ENCODE measurements at places on chromosomes 11 and 22.

GRCh38 chr22:24161909-24162308 lies 19.4 kb upstream of the SUSD2 start:
- DNase-seq = no peak

GRCh38 chr11:116605543-116606459 lies 167.0 kb downstream of the BUD13 start:
- DNase-seq = no peak

DNA sequence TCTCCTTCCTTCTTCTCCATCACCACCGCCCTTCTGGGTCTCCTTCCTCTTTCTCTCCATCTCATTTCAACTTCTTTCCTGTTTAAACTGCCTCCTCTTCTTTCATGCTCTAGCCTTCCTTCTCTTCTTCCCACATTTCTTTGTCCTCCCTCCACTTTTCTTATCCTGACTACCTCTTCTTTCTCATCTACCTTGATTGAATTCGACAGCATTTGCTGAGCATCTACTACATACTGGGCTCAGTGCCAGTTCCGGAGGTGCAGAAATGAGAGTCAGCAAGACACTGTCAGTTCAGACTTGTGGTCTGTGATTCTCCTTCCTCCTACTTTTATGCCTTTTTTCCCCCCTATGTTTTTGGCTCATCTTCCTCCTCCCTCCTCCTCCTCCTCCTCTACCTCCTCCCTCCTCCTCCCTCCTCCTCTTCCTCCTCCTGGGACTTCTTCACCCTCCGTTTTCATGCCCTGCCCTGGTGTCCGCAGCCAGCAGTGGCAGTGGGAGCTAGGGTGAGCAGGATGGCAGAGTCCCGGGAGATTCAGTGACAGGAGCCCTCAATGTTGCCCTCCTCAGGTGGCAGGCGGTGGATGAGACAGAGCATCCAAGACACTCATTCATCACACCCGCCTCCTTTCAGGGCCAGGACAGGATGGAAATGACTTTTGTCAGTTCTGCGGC lies 146.0 kb upstream of the SEZ6L start:
- no peak for DNase-seq

- DNase-seq = no peak
These were observed 19.7 kb downstream of the ATG16L2 start for GRCh38 chr11:72833811-72834493.

Data from glomerular endothelial cell (primary cell).